ENCODE measurements at places on chromosomes 3 and 15. TPM values are rescaled to one million over a fixed set of nuclear protein-coding genes. Genes with fewer than 3 reads are reported as not detected.

- peak overlapping the region; percentile 91 for H3K4me3 ChIP-seq
- peak; percentile 21 for DNase-seq
- H3K36me3 ChIP-seq, result no peaks in the 10 kb centered on the region
- no peaks in the 10 kb centered on the region for H3K27me3 ChIP-seq
- H3K4me1 ChIP-seq, result peaks cover 19% of the 10 kb centered on the region
Measured at GRCh38 chr3:172709774-172710663, 848 bp downstream of the NCEH1 start.

DNA sequence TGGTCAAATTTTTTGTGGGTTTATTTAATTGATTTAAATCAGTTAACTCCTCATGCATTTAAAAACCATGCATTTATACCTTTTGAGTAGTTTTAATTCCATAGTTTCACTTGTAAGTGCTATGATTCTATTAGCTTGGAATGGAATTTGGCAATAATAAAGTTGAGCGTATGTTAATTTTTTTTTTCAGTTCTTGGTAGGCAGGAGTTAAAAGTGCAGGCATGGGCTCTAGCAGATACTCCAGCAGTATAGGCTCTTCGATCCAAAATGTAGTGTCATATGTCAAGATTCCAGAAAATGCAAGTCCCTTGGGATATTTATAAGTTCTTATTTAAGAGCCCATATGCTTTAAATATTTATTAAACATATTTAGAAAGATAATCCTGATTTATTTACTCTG, 70.3 kb downstream of the LYSMD4 start:
- no peak for DNase-seq
- no peaks in the 10 kb centered on the region for H3K4me1 ChIP-seq
- H3K4me3 ChIP-seq, result no peak overlapping the region
- no peak overlapping the region for H3K27ac ChIP-seq

- H3K27me3 ChIP-seq, result peaks cover 19% of the 10 kb centered on the region
- no peak overlapping the region for H3K4me3 ChIP-seq
- no peaks in the 10 kb centered on the region for H3K36me3 ChIP-seq
- H3K27ac ChIP-seq, result no peak overlapping the region
Measured at GRCh38 chr15:101455291-101456025, 34.0 kb downstream of the PCSK6 start.

- H3K4me1 ChIP-seq, result peaks cover 15% of the 10 kb centered on the region
- DNase-seq, result no peak
- H3K4me3 ChIP-seq, result no peak overlapping the region
- H3K27me3 ChIP-seq, result no peaks in the 10 kb centered on the region
- H3K27ac ChIP-seq, result no peak overlapping the region
- no peaks in the 10 kb centered on the region for H3K36me3 ChIP-seq
Measured at GRCh38 chr3:177523872-177524438, 326.7 kb upstream of the TBL1XR1 start.

GRCh38 chr3:123884203-123884831, at the start of gene MYLK:
Gene MYLK (minus strand): TSS chr3:123884332. CDS start chr3:123793841, 90,491 bp downstream.
- H3K27ac ChIP-seq, result no peak within 1 kb of the TSS
- H3K4me3 ChIP-seq, result peak within 1 kb of the TSS; percentile 60
- no peaks in the 10 kb centered on the region for H3K36me3 ChIP-seq
- H3K4me1 ChIP-seq, result peaks cover 15% of the 10 kb centered on the region

DNA sequence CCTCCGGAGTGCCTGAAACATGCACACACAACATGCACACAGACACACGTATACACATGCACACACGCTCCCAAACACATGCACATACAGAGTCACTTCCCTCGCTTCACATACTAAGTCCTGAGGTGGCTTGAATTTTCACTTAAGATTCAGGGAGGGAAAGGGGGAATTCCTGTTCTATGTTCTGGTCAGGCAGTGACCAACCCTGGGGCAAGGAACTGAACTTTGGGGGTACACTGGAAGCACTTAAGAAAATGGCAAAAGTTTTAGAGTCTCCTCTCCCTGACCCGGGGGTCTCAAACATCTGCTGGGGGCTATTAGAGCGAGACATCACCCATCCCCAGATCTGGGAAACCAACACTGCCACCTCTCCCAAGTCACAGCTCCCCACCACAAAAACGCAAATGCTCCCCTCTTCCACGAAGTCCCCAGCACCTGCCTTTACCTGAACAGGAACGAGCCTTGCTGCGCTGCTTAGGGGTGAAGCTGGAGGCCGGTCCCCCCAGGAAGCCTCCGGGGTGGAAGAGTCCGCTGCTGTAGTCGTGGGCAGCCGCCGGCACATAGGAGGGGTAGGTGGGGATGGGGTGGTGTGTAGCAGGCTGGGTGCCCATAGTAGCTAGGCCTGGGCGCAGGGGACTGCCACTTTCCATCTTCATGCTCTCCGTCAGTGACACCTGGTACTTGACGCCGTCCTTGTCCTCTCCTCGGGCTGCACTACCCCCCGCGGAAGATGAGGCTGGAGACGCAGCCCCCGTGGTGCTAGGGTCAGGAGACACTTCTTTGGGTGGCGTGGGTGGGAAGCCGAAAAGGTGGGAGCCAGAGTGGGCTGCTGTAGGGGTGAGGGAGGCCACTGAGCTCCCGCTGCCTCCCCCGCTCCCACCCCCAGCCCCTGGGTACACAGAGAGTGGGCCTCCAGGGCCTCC, 7.5 kb downstream of the GATA2 start:
- no peaks in the 10 kb centered on the region for H3K36me3 ChIP-seq
- H3K27me3 ChIP-seq, result peaks cover 72% of the 10 kb centered on the region
- H3K4me3 ChIP-seq, result no peak overlapping the region

GRCh38 chr3:158671821-158672214, 630 bp downstream of the LXN start:
- H3K27ac ChIP-seq, result peak overlapping the region; percentile 92
- peaks cover 12% of the 10 kb centered on the region for H3K4me1 ChIP-seq
- no peak for DNase-seq
- H3K4me3 ChIP-seq, result peak overlapping the region; percentile 90
- no peaks in the 10 kb centered on the region for H3K27me3 ChIP-seq
- H3K36me3 ChIP-seq, result peaks cover 26% of the 10 kb centered on the region

GRCh38 chr3:136122006-136122405, 74.1 kb downstream of the MSL2 start:
- H3K4me3 ChIP-seq, result no peak overlapping the region
- peaks cover under 1% of the 10 kb centered on the region for H3K36me3 ChIP-seq
- no peaks in the 10 kb centered on the region for H3K27me3 ChIP-seq
- H3K27ac ChIP-seq, result no peak overlapping the region
- H3K4me1 ChIP-seq, result no peaks in the 10 kb centered on the region

- peaks cover 25% of the 10 kb centered on the region for H3K27me3 ChIP-seq
- peaks cover 4% of the 10 kb centered on the region for H3K36me3 ChIP-seq
- H3K27ac ChIP-seq, result no peak overlapping the region
- peaks cover 22% of the 10 kb centered on the region for H3K4me1 ChIP-seq
- no peak overlapping the region for H3K4me3 ChIP-seq
- no peak for DNase-seq
Measured at GRCh38 chr15:41511331-41511898, 2.2 kb downstream of the LTK start.

DNA sequence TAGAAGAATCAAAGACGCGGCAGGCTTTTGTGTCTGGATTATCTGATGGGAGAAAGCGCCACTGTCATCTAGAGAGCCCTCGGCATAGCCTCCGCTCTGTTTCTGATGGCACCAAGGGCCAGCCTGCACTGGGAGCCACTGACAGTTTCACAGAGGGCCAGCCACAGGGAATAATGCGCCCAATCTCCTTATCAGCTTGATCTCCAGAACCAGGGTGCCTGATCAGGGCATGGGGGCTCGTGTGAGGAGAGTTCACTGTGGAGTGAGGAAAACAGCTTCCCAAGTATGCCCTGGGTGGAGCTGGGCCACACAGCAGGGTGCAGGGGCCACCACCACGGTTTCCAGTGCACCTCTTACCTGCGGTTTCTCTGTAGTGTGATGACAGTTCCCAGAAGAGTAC, 29.8 kb upstream of the CLK3 start:
- H3K27me3 ChIP-seq, result no peaks in the 10 kb centered on the region
- no peak overlapping the region for H3K27ac ChIP-seq
- H3K4me3 ChIP-seq, result no peak overlapping the region
- DNase-seq, result no peak

GRCh38 chr15:48643206-48643605, 2.3 kb downstream of the FBN1 start:
- H3K27ac ChIP-seq, result no peak overlapping the region
- no peak for DNase-seq
- H3K4me3 ChIP-seq, result no peak overlapping the region
- H3K36me3 ChIP-seq, result no peaks in the 10 kb centered on the region

GRCh38 chr15:43749690-43750345, 3.6 kb downstream of the PDIA3 start:
- H3K4me3 ChIP-seq, result peak overlapping the region; percentile 68
- H3K27ac ChIP-seq, result peak overlapping the region; percentile 81
- H3K4me1 ChIP-seq, result peaks cover 41% of the 10 kb centered on the region
- peaks cover 22% of the 10 kb centered on the region for H3K36me3 ChIP-seq
- no peaks in the 10 kb centered on the region for H3K27me3 ChIP-seq

- H3K36me3 ChIP-seq, result no peaks in the 10 kb centered on the region
- no peaks in the 10 kb centered on the region for H3K27me3 ChIP-seq
Measured at GRCh38 chr3:32140943-32141342, 34.5 kb downstream of the GPD1L start.

The EFCAB12 gene
- total RNA-seq, result 0.45 TPM

The TYRO3 gene
- 4.3 TPM for total RNA-seq

The TMCO5A gene
- not detected for total RNA-seq

The FAIM gene
- total RNA-seq, result 3.7 TPM

The TGM4 gene
- not detected for total RNA-seq

The FBXO40 gene
- not detected for total RNA-seq

The CMTM8 gene
- total RNA-seq, result 13.0 TPM

The VGLL3 gene
- not detected for total RNA-seq

The ABHD14A gene
- 8.6 TPM for total RNA-seq

All from activated CD4-positive, alpha-beta memory T cell treated with anti-CD3 and anti-CD28 coated beads for 36 hours (primary cell).